B cell (primary cell): ENCODE measurements at places on chromosomes 6 and 20. TPM values are rescaled to one million over a fixed set of nuclear protein-coding genes. Genes with fewer than 3 reads are reported as not detected.

Gene BMP2
- total RNA-seq = not detected in 2 replicates

Gene ZFP57
- total RNA-seq = 5.0 and 5.1 TPM in 2 replicates

Gene CST7
- total RNA-seq = 0.56 and 0.94 TPM in 2 replicates

Gene LAMA4
- not detected in 2 replicates for total RNA-seq

Gene MCCD1
- total RNA-seq = not detected in 2 replicates

Gene C6orf62
- 143 and 146 TPM in 2 replicates for total RNA-seq

Gene UNC5CL
- 4.6 and 4.7 TPM in 2 replicates for total RNA-seq

Gene SSR1
- total RNA-seq = 81.6 and 85.3 TPM in 2 replicates

Gene LPA
- not detected in 2 replicates for total RNA-seq

Gene SLC35D3
- total RNA-seq = not detected in 2 replicates

Gene CALHM6
- 29.6 and 30.6 TPM in 2 replicates for total RNA-seq

Gene SMLR1
- total RNA-seq = not detected in 2 replicates

Gene CRIP3
- total RNA-seq = 25.8 and 27.9 TPM in 2 replicates

Gene RTN4IP1
- total RNA-seq = 12.1 and 13.3 TPM in 2 replicates

Gene GPR6
- not detected in 2 replicates for total RNA-seq

Gene DNMT3B
- total RNA-seq = 0.36 and 0.47 TPM in 2 replicates

Gene ANGPT4
- total RNA-seq = not detected in 2 replicates

Gene OR2B6
- total RNA-seq = not detected in 2 replicates

Gene CRISP2
- total RNA-seq = not detected in 2 replicates

Gene ZBTB24
- 31.4 and 32.9 TPM in 2 replicates for total RNA-seq

Gene NCOA3
- 289 and 309 TPM in 2 replicates for total RNA-seq

Gene SNX21
- 1.7 and 2.4 TPM in 2 replicates for total RNA-seq

Gene TNFRSF21
- total RNA-seq = 1.2 and 1.6 TPM in 2 replicates

Gene GRM1
- not detected in 2 replicates for total RNA-seq

Gene GRIK2
- not detected in 2 replicates for total RNA-seq

Gene GPX5
- total RNA-seq = not detected in 2 replicates

Gene NHSL1
- total RNA-seq = 0.10 and 0.39 TPM in 2 replicates

Gene WFDC6
- total RNA-seq = not detected in 2 replicates

Gene ETV7
- 0.46 and 0.96 TPM in 2 replicates for total RNA-seq

Gene RAB44
- total RNA-seq = 0.15 and 0.19 TPM in 2 replicates

Gene UNC93A
- not detected in 2 replicates for total RNA-seq

Gene NFKBIL1
- 17.8 and 18.4 TPM in 2 replicates for total RNA-seq

Gene SLC2A4RG
- 49.4 and 50.8 TPM in 2 replicates for total RNA-seq

Gene MYH7B
- total RNA-seq = 0.66 and 0.79 TPM in 2 replicates

Gene PAX1
- total RNA-seq = not detected in 2 replicates

Gene FOXF2
- total RNA-seq = not detected in 2 replicates

Gene NTSR1
- total RNA-seq = not detected in 2 replicates

Gene ID4
- total RNA-seq = not detected in 2 replicates

Gene LTV1
- 23.6 and 27.3 TPM in 2 replicates for total RNA-seq

Gene KIZ
- 36.3 and 40.4 TPM in 2 replicates for total RNA-seq

Gene GHRH
- not detected in 2 replicates for total RNA-seq

Gene CD24
- total RNA-seq = 113 and 115 TPM in 2 replicates

Gene NKX2-4
- total RNA-seq = not detected in 2 replicates

Gene HSPA12B
- total RNA-seq = not detected in 2 replicates

Gene IMPG1
- not detected in 2 replicates for total RNA-seq

Gene C4B
- 3.8 and 7.4 TPM in 2 replicates for total RNA-seq

Gene HDAC2
- 52.7 and 58.3 TPM in 2 replicates for total RNA-seq
